ENCODE measurements at places on chromosomes 7 and 10.

- DNase-seq: no peak
Observed at GRCh38 chr10:12218991-12219390, 23.0 kb downstream of the CDC123 start.

DNA sequence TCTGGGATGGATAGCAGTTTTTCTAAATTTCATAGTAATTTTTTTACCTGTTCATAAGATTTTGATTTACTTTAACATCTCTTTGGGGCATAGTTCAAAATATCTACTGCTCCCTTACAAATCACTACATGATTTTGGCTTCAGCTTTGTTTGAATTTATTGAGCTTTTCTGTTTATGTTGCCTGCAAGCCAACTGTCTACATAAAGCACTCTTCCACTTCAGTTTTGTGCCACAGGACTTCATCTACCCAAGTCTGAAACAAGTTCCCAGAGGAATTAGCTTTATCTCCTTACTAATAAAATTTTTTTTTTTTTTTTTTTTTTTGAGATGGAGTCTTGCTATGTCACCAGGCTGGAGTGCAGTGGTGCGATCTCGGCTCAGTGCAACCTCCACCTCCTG lies 45.4 kb upstream of the KMT2E start:
- DNase-seq: no peak

DNA sequence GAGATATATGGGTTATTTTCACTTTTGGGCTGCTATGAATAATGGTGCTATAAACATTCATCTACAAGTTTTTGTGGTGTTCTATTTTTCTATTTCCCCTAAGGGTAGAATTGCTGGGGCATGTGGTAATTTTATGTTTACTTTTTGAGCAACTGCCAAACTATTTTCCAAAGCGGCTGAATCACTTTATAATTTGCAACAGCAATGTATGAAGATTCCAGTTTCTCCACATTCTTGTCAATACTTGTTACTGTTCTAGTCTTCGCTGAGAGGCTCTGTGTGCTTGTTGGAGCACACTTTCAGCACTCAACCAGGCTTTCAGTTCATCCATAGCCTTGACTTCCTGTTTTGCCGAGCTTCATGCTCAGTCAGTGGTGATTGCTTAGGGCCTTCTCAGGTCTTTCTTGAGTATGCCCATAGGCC lies 39.0 kb downstream of the ADK start:
- peak; percentile 46 for DNase-seq

- no peak for DNase-seq
Observed at GRCh38 chr7:130367836-130368746, 12.2 kb upstream of the CPA1 start.

GRCh38 chr7:40371806-40372440 lies 237.1 kb downstream of the SUGCT start:
- no peak for DNase-seq

- no peak for DNase-seq
Observed at GRCh38 chr10:121668314-121669027, 70.2 kb upstream of the FGFR2 start.

- no peak for DNase-seq
Observed at GRCh38 chr7:47812429-47813136, 135.7 kb downstream of the PKD1L1 start.

DNA sequence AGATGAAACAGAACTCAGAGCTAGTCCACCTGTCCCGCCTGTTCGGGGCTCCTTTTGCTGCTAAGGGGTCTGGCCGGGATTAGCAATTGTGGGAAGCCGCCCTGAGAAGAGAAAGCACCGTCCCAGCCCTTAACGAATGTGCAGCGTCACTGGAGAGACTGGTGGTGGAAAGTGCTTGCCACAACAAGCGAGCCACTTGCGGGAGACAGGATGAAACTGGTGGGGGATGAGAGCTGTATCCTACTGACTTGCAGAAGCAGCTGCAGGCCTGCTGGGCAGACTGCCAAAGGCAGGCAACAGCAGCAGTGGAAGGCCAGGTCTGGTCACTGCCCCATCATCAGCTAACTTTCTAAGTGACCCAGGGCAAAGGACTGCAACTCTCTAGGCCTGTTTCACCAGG lies 95.4 kb downstream of the FAM53B start:
- no peak for DNase-seq

GRCh38 chr7:26507108-26507987 lies 215.7 kb downstream of the SNX10 start:
- DNase-seq: no peak

DNA sequence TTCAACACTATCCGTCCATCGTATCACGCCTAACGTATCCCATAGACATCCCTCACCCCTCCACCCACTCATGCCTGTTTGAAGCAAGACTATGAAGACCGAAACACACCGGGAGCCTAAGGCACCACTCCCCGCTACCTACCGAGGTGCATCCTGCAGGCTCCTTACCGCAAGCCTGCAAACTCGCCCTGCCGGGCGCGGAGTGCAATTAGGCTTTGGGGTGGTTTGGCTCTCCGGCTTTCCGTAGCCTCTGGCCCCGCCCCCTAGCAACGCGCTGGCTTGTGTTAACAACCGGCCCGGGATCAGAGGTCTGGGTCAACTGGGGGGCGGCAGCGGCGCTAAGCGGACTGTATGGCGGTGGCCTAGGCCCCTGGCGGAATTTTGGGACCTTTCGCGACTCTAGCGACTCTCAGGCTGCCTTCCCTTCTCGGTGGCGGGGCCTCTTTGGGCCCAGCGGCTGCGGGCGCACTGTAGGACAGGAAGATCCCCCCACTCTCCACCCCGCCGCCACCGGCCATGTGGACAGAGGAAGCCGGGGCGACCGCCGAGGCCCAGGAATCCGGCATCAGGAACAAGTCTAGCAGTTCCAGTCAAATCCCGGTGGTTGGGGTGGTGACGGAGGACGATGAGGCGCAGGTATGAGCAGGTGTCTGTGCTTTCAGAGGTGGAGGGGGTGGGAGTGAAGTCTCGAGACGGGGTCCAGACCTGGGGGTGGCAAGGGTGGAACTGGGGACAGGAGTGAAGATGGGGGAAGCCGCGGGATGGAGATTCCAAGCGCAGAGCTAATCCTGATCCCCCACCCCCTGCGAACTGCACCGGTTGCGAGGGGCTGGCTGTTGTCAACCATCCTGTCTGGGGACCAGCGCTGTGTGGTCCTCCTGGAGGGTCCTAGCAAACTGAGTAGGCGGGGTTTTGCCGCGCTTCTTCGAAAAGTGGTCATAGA lies at the start of gene CFAP69:
TSS of gene CFAP69 (plus strand) at position 266 of the 943 bp plus-strand sequence. CDS start at position 517, 251 bp downstream.
- peak; percentile 70 for DNase-seq

- DNase-seq: peak; percentile 43
Observed at GRCh38 chr10:77165445-77166208, 472.0 kb downstream of the KCNMA1 start.

GRCh38 chr10:15433850-15434537 lies 62.9 kb upstream of the FAM171A1 start:
- peak; percentile 83 for DNase-seq

DNA sequence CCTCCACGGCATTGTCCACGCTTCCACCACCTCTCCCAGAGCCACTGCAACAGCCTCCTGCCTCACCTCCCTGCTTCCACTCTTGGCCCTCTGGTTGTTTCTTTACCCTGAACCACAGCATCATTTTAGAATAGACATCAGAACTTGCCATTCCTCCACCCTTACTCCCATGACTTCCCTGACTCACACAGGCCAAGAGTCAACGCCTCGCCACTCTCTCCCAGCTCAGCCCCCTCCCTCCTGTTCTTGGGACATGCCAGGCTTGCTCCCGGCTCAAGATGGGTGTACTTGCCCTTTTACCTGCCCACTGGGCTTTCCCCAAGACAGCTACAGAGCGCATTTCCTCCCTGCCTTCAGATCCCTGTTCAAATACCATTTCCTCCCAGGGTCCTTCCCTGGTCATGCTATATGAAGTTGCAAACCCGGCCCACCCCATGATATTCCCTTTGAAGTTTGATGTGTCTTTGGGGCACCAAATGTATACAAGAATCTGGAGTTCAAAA lies 429.1 kb downstream of the RPS24 start:
- no peak for DNase-seq

GRCh38 chr7:130351791-130352090 lies 7.1 kb downstream of the CPA5 start:
- no peak for DNase-seq

GRCh38 chr10:23200586-23200985 lies 8.5 kb downstream of the PTF1A start:
- DNase-seq: no peak

DNA sequence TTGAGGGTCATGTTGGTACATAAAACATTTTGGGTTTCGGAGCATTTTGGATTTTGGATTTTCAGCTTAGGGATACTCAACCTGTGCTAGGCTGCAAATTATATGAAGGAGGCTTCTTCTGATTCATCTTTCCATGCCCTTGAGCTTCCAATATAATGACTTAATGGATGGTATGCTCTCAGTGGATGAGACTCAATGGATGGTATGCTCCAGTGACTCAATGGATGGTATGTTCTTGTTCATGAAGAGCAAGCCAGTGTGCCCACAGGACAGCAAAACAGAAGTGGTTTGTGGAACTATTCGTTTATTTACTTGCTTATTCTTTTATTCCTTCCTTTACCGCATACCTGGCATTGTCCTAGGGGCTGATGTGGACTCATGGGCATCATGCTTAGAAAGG lies 969.6 kb downstream of the LRMDA start:
- DNase-seq: no peak

GRCh38 chr7:141366091-141366621 lies 185.1 kb upstream of the AGK start:
- DNase-seq: no peak
